Stimulated activated CD4-positive, alpha-beta T cell treated with anti-CD3 and anti-CD28 coated beads, Interleukin-1b, Interleukin-23, amount 100 ng/mL, for 1 hour (primary cell): ENCODE measurements at places on chromosomes 4 and X.

DNA sequence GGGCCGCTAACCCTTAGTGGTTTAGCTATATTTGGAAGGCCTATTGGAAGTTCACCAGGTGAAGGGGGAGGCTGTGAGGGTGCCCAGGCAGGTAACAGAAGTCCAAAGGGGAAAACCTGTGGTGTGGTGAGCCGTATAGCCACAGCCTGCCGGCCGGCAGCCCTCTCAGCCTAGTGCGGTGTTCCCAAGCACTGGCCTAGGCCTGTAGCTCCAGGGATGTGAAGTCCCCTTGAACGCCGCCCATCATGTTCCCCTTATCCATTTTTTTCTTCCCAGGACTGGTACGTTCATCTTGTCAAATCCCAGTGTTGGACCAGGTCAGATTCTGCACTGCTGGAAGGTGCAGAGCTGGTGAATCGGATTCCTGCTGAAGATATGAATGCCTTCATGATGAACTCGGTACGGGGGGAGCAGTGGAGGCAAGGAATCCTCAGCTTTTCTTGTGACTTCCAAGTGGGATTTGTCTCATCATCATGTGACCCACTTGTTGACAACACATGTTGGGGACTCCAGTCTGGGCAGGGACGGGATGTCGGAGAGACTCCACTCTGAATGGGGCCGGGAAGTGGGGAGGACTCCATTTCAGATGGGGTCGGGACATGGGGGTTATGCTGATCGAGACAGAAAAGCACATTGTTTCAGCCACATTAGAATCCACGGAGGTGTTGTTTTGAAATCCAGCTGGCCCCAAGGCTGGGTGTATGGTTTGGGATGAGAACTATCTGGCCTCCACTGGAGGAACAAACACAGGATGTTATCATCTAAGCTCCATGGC lies 39.2 kb upstream of the MSANTD1 start:
- no peak for DNase-seq

DNA sequence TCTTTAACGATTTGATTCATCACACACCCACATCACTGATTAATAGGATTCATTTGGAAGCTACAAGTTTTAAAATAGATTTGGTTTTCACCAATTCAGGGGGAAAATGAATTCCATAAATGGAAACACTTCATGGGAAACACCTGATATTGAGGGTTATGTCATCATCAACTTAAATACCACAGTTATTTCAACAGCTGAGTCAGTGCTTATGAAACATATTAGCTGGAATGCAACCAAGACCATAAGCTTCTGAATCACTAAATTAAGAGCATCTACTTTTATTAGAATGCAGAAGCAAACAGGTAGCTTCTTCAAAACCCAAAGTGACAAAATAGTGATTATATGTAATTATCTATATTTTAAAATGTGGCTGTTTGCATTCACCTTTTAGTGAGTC lies 207.8 kb upstream of the DCAF8L1 start:
- DNase-seq: no peak

GRCh38 chr4:70601422-70602039 lies 9.5 kb downstream of the AMBN start:
- DNase-seq: peak; percentile 21

- DNase-seq: no peak
These were observed 102.2 kb downstream of the PTCHD1 start for GRCh38 chrX:23436875-23437274.

GRCh38 chr4:24917076-24917856 lies 4.4 kb upstream of the CCDC149 start:
- DNase-seq: no peak
